ENCODE measurements at places on chromosomes 3 and 15.

- DNase-seq = peak; percentile 39
Measured at GRCh38 chr3:188578576-188579363, 424.8 kb downstream of the LPP start.

GRCh38 chr15:65937476-65937875 is 68.2 kb downstream of the RAB11A start:
- no peak for DNase-seq

GRCh38 chr3:142285083-142285517 is 59.7 kb upstream of the GK5 start:
- DNase-seq = no peak

DNA sequence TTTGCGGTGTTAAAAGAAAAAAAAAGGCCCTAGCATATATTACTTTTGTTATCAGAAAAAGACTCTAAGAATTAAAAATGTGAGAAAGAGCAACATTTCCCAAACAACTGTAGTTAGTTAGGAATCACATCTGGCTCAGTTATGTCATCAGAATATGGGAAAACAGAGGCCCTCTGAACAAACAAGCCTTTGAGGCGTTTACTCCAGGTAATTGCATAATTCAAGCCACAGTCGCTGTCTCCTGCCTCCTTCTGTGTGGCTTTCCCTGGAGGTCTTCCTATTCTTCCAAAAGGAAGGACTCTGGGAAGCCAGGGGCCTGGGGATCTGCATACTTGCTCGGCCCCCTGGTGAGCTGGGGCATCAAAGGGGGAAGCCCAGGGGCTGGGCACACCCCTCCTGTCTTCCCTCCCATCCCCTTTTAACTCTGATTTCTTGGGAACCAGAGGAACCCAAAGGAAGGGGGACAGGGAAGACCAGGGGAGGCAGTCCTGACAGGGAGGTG is 3.7 kb upstream of the FAM107A start:
- DNase-seq = no peak

DNA sequence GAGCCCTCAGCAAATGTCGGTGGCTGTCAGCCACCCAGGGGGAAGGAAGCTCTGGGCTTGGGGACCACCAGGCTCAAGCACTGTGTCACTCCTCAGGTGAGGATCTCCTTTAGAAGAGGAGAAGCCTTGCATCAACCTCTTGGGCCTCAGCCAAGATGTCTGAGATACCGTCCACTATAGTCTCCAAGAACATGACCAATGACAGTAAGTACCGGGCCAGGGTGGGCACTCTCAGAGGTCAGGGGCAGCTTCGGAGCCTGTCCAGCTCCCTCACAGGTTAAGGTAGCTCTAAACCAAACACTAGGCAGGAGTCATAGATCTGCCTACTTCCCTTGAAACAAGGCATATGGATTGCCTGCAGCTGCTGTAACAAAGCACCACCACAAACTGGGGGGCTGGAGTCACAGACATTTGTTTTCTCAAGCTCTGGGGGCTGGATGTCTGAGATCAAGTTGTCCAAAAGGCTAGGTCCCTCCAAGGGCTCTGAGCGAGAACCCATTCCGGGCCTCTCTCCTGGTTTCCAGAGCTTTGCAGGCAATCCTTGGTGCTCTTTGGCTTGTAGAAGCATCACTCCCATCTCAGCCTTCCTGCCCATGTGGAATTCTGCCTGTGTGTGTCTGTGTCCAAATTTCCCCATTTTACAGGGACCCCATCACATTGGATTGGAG is 1.3 kb downstream of the CFAP100 start:
- no peak for DNase-seq

- no peak for DNase-seq
Measured at GRCh38 chr3:52777959-52778805, 783 bp downstream of the ITIH1 start.

DNA sequence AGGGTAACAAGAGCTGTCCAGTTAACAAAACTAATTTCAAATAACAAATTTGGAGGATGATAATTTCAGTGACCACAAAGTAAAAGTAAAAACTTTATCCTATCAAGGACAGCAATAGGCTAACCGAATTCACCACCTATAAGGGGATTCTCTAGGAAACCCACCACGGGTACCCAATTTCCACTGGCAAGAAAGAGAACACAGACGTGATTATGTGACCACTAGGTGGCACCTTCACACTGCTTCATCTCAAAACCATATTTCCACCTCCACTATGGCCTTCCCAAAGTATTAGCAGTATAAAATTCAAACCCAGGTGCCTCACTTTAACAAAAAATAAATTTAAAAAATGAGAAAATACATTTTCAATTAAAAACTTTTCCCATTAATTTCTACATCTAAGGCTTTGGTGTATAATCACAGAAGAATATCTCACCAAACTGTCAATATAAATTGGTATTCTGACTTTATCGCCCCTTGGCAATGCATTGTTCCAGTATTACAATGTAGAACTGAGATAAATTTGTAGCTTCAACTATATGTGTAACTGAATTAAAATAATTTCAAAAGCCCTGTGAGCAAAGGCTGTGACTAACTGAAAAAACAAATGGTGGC is 96.5 kb downstream of the FSIP1 start:
- DNase-seq = peak; percentile 59

- DNase-seq = peak; percentile 7
Measured at GRCh38 chr15:41125931-41126642, 10.0 kb upstream of the INO80 start.

- DNase-seq = no peak
Measured at GRCh38 chr3:38713121-38713520, 63.6 kb upstream of the SCN5A start.

DNA sequence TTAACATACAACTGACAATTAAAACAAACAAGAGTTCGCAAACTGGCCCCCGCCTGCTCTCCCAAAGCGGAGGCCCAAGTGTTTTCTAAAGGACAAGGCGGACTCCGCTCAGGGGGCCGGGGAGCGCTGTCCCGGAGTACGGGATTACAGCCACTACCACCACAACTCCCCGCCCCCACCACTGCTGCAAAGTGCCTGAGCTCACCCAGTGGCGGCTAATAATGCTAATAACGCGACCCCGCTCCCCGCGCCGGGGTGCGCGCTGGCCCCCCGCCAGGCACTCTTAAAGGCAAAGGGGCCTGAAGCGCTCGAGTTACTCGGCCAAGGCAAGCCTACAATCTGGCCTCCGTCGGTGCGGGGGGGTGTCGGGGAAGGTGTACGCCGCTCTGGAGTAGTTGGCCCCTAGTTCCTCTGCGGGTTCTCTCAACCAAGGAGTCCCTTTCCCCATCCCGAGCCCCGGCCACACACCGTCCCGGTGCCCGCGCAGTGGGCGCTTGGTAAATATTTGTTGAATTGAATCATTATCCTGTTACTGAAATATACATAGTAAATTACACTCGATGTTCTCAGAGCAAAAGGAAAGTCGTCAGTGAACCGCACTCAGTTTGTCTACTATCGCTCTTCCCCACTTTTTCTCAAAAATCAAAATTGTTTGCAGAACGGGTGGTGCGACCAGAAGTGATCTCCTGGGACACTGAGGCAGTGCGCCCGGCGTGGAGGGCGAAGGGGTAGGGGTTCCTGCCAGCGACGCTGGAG is 827 bp downstream of the WNT5A start:
- no peak for DNase-seq

- DNase-seq = peak; percentile 20
Measured at GRCh38 chr3:110881069-110881468, 190.5 kb upstream of the NECTIN3 start.

- DNase-seq = no peak
Measured at GRCh38 chr15:35054380-35054779, 30.7 kb downstream of the NANOGP8 start.

GRCh38 chr3:54543446-54543845 is 384.4 kb downstream of the LRTM1 start:
- no peak for DNase-seq

GRCh38 chr3:3919316-3919715 is 120.1 kb downstream of the LRRN1 start:
- no peak for DNase-seq

GRCh38 chr3:177960722-177961121 is 575.5 kb upstream of the KCNMB2 start:
- DNase-seq = no peak

DNA sequence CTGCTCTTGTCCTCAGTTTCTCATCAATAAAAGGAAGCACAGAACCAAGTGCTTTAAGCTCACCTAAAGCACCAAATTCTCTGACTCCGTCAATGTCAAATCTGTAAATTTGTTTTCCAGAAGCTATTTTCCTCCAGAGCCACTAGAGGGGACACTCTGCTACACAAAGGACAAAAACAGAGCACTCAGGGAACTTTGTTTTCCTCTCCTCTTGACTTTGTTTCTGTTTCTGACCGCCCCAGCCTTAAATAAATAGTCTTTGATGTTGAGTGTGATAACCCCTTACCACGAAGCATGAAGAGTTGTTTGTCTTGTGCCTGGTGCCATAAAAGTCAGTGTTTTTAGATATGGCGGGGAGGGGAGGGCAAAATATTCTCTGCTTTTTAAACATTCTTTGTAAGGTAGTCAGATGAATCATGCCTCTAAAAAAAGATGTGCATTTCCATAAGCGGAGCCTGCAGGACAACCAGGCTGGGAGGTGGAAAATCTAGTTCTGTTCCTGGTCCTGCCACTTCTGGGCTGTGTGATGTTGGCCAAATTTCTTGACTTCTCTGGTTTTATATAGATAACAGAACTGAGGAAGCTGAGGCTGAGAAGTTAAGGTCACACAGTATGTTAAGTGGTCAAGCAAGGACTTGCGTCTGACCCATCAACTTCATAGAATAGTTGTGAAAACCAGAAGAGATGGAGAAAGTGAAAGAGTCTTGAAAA is 7.3 kb upstream of the ZBTB38 start:
- DNase-seq = peak; percentile 54

GRCh38 chr15:35168464-35168863 is 83.4 kb upstream of the NANOGP8 start:
- no peak for DNase-seq

- DNase-seq = no peak
Measured at GRCh38 chr3:188282871-188283270, 128.9 kb downstream of the LPP start.

DNA sequence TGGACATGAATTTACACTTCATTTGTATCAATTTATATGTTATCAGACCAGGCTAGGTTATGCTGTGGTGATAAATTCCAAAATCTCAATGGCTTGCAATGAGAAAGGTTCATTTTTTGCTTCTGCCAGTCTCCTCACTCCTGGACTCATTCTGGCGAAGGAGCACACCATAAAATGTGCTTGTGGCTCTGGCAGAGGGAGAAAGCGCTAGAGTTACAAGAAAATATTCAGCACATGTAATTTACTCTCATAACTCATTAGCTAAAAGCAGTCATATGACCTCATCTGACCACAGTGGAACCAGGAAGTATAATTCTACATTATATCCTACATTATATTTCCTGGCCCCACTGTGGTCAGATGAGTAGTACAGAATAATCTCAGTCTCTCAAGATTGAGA is 193.8 kb downstream of the BCHE start:
- DNase-seq = no peak

GRCh38 chr3:181941250-181941649 is 229.5 kb downstream of the SOX2 start:
- DNase-seq = no peak

DNA sequence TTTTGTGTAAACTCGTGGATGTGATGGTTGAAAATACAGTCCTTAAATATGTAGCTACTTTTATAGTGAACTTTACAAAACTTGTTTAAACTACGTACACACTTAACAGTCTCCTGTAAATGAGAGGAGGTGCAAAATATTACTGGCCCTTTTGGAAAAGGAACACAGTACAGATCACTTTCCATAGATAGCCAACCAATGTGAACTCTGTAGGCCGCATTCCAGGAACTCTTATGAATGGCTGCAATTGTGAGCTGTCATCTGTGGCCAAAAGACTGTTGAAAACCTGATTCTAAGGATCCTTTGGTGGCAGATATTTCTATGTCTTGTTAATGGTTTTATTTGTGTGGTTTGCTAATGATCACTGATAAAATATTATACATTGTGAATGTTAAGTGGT is 6.2 kb downstream of the TSC22D2 start:
- DNase-seq = peak; percentile 6

DNA sequence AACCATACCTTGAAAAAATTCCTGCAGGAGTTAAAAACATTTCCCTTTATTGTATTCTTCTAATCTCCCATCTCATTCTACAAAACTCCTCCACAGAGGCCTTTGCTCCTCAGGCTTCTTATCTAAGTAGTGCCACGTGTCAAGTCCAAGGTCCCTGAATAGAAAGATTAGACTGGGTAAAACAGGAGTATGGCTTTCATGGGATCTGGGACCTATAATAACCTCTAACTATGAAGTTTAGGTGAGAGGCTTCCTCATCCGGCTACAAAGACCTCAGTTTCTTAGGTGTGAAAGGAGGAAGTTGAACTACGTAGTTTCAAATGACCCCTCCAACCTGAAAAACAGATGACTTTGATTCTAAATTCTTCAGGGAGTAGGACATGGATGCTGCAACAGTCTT is 20.0 kb downstream of the GPR15 start:
- no peak for DNase-seq

DNA sequence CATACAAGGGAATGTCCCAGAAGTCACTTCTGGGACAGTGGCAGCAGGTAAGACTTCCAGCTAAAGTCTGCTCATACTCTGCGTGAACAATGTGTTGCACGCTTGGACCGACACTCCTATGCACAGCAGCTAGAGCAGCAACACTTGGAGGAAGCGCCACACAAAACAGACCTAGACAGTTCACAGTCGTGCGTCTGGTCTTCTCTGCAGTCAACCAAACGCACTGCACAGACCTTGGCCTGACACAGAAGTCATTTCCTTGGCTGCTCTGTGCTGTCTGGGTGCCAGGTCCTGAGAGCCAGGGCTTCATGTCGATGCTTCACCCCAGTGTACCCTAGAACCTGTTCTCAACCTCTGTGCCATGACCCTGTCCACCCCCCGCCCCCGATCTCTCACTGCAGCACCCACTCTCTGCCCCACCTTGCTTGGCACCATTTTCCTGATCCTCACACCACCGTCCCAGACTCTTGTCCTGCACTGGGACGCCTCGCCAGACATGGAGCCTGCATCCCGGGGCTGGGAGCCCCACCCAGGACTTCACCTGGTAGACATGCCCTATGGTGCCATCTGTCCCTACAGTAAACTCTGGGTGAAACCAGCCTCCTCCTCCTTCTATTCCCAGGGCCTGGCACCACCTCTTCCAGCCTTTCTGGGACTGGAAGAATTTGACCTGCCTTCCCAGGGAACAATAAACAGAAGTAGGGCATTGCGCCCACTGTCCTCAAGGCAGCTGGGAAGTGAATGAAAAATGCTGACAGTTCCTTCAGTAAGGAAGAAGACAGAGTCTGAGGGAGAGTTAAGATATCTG is 3.1 kb downstream of the ATP10A start:
- DNase-seq = peak; percentile 46

GRCh38 chr3:117450026-117450425 is 740.4 kb downstream of the TUSC7 start:
- DNase-seq = no peak

DNA sequence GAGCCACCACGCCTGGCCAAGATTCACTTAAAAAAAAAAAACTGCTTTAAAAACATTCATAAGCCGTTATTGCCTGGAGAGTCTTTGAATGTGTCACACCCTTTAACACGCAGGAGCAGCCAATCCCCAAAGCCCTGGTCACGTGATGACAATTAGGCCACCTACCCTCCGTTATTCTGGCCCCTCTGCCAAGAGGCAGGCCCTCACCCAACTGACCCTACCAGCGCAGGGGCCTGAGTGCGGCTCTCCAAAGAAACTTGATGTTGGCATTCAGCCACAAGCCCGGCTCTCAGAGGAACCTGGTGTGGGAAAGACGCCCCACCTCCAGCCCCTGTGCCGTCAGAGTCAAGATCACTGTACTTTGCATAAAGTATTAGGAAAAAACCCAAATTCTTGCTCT is 11.6 kb upstream of the MUC4 start:
- no peak for DNase-seq
